ENCODE measurements at places on chromosomes 11 and 22.

GRCh38 chr11:121141066-121141465 is 40.0 kb downstream of the TECTA start:
- no peak for DNase-seq

- no peak for DNase-seq
Measured at GRCh38 chr11:90250970-90251369, 28.1 kb upstream of the CHORDC1 start.

DNA sequence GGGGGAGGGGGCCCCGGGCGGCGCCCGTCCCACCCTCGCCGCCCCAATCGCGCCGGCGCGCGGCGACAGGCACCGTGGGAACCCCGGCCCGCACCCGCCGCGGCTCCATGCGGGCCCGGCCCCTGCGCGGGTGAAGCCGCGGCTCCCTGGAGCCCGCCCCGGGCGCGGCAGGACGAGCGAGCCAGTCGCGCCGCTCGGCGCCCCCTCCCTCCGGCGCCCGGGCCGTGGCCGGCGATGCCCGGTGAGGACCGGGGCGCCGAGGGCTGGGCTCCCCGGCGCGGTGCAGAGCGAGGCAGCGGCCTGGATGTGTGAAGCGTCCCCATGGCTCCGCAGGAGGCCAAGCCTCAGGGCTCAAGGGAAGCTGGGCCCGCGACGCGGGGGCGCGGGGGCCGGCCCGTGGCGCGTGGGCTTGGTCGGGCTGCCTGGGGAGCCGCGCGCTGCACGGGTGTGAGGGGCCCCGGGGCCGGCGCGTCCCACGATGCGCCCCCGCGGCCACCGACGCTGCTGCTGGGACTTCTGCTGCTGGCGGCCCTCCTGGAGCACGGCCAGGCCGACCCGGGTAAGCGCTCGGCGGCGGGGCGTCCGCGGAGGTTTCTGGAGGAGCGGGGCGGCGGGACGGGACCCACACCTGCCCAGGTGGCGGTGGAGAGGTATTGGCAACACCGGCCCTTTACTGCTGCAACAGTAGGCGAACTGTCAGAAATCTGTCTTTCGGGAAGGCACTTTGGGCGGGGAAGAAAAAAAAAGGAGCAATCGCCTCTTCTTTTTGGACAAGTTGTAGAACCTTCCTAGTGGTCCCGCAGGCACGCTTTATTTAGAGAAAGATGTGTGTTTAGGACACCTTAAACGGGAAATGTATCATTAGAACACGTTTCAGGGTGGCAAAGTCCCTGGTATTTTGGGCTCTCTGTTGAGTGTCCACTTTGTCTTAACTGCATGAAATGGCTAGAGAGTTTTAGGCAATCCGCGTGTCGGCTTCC is 119.4 kb downstream of the HIPK3 start:
- no peak for DNase-seq

GRCh38 chr11:74450318-74450717 is 17.0 kb downstream of the KCNE3 start:
- no peak for DNase-seq

GRCh38 chr11:123173856-123174186 is 21.2 kb downstream of the CLMP start:
- DNase-seq = no peak

- DNase-seq = no peak
Measured at GRCh38 chr11:70544067-70544773, 145.9 kb downstream of the CTTN start.

DNA sequence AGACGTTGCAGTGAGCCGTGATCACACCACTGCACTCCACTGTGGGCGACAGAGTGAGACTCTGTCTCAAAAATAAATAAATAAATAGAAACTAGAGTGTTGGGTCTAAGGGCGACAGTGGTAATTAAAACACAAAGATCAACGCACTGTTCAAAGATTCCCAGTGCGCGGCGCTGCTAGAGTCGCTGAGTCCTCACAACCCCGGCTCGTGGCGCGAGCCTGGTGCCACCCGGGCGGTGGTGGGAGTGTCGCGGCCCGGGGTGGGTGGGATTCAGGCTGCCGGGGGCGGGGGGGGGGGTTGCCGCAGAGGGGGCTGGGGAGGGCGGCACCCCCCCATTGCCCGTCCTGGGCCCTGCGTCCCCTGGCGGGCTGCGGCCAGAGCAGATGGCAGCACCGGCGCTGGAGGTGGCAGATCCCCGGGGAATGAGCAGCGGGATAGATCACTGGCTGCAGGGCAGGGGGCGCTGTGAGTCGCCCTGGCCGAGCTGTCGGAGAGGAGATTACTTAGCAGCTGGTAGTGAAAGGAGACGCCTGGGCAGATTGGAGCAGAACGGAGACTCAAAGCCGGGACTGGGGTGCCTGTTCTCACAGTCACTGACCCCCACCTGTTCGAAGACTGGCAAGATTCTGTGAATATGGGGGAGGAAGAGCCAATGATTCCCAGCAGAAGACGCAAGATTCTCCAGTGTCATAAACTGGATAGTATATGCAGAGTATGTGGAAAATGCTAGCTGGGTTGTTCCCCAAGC is 30.2 kb upstream of the APOBEC3A start:
- peak; percentile 56 for DNase-seq

GRCh38 chr22:41919357-41920224 is 4.7 kb upstream of the SHISA8 start:
- peak; percentile 70 for DNase-seq

GRCh38 chr11:118910309-118911112 is 15.2 kb downstream of the BCL9L start:
- peak; percentile 94 for DNase-seq

DNA sequence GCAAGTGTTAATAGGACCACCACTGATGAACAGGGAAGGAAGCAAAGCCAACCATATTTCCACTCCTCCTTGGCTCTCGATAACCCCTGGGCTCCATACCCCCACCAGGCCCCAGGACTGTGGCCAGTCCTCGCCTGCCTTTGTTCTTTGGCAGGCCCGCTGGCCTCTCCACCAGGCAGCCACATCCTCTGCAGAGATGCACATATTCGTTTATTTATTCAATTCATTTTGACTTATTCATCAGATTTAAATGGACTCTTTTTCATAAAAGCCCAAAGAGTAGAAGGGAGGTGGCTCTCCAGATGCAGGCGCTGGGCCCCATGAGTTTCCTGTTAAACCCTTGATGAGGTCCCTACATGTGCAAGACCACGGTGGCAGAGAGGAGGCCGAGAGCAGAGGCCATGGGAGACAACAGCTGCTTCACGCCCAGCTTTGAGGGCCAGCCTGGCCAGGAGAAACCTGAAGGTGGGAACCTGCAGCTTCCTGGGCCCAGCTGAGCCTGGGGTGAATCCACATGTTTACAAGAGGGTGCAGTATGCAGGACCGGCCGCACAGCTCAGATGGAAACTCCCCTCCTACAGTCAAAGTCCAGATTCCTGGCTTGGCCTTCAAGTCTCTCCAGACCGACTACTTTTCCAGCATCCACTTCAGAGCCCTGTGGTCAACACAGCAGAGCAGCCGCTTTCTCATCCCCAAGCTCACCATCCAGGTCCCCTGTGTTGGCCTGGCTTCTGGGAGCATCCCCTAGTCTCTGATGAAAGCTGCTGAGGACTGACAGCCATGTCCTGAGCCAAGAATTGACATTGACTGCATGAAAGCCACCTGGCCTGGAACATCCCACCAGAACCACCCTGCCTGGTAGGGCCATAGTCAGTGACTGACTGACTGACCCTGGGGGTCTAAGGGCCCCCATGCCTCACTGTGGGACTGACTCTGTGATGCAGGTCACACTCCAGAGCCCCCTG is 39.7 kb upstream of the CCND1 start:
- DNase-seq = no peak

- no peak for DNase-seq
Measured at GRCh38 chr11:28899706-28900105, 791.5 kb downstream of the METTL15 start.

- DNase-seq = no peak
Measured at GRCh38 chr22:21703684-21704316, 31.8 kb downstream of the YPEL1 start.

- no peak for DNase-seq
Measured at GRCh38 chr11:61128947-61129638, 26.8 kb downstream of the CD5 start.

DNA sequence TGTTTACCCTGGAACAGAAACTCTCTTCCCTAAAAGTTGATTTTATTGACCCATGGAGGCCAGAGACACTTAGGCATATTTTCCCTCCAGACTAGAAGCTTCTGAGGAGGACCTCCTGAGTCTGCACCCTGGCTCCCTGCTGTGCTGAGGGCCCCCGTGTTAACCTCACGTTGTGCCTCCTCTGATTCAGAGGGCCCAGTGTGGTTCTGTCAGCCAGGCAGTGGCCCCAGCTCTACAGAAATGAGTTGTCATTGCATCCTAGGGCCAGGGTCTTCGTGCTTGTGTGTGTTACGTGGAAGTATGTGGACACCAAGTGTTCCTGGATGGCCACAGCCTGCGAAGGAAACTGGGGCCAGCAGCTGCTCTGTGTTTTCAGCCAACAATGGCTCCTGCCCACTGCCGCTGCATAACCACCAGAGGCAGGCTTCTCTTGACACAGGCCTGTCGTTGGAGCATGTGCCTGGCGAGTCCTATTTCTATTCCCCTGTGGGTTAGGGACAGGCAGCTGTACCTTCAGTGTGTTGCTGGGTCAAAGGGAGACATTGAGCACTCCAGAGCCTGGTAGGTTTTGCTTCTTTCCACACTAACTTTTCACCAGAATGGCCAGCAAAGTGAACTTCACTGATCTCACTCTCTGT is 44.5 kb downstream of the MED15 start:
- DNase-seq = peak; percentile 55

GRCh38 chr11:120285256-120285655 is 39.8 kb upstream of the TLCD5 start:
- no peak for DNase-seq

Measured in choroid plexus epithelial cell (primary cell).